ENCODE measurements at places on chromosomes 2 and 18.

DNA sequence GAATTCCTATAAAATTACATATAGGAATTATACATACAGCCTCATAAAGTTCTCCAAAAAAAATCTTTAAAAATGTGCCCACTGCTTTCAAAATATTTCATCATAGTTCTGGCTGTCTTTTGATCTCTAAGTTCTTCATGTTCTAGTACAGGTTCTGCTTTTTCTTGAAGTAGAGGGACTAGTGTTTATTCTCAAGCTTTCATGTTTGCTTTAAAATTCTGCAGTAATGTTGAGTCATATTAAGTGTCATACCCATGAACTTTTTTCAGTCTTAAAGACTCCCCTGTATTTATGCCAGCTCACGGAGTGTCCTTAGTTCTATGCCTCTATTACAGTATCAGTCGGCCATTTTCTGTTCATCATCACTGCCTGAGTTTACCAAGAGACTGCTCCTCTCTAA is 54.8 kb upstream of the CCDC141 start:
- no peak for DNase-seq

DNA sequence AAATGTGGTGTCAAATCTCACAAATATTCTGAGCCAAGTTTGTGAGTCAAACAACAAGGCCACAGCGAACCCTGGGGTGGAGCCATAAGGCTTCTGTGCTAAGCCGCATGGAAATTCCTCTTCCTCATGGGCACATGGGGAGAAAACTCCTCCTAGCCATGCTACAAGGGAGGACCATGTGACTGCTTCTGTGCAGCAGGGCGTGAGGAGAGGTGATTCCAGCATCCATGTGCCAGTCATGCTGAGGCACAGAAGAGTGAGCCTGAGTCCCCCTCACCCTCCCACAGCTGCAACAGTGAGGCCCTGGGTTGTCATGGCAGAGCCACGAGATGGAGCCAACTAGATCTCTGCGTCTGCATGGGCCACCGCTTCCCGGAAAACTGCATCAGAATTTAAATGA is 488.8 kb upstream of the RAB6C start:
- no peak for DNase-seq

DNA sequence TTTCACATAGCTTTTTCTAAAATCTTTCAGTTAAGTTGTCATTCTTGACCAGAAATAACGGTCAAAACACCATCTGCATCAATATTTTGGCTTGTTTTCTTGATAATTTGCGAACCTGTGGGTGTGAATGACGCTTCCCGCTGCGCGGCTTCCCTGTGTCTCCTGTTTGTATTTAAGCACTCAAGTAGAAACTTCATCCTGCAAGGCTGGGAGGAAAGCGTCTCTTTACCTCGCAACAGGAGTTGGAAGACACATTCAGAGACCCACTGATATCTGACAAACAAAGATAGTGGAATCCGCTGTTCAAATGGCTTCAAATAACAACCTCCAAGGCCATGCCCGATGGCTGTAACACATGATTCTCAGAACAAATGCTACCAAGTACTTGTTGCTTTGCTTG is 704.9 kb downstream of the DCDC2C start:
- no peak for DNase-seq

DNA sequence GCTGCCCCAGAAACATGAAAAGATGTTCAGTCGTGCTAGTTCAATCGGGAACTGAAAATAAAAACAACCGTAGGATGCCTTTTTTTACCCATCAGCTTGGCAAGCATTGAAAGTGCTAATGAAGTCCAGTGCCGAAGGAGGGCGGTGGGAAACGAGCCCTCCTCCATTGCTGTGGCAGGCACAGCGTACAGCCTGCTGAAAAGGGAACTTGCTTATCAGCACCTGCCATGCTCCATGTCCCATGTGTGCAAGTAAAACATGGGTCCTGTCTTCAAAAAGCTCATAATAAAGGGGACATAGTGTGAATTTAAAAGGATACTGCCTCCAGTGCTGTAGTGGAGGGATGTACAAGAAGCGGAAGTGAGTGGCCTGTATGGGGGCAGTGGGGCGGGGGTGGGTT is 82.4 kb downstream of the ARMC9 start:
- DNase-seq, result no peak

- no peak for DNase-seq
Observed at GRCh38 chr2:6893876-6894482, 16.4 kb downstream of the RSAD2 start.

DNA sequence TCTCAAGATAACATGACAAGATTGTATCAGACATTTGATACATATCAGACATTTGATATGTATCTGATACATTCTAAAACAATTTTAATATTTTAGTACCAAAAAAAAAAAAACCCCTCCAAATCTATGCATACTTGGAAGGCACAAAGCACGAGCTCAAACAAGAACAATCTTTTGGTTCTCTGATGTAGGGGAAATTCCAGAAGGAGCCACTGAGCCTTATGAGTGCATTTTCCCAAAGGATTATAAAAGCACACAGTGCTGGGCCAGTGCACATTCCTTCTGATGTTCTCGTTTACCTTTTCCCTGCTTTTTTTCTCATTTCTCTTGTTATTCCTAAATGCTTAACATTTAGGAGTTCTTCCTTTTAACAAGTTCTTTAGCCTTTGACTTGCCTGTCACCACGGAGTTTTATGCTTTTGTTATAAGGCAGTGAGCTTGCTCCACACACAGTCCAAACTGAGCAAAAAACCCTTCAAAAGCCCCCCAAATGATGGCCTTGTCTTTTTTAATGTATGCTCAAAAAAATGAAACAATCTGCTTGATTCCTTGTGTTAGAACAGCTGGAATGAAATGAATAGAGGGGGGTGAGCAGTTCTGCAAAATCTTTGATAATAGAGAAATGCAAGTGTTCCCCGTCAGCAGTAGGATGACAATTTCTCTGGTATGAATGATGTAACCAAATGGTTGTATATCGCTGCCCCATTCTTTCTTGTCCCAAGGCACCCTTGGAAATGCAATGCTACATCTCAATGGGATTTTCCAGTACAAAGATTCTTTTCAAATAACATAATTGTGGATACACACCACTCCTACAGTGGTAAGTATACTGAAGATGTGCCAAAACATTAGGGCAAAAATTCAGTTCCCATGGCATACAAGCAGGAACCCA is 597.2 kb upstream of the ZEB2 start:
- no peak for DNase-seq

DNA sequence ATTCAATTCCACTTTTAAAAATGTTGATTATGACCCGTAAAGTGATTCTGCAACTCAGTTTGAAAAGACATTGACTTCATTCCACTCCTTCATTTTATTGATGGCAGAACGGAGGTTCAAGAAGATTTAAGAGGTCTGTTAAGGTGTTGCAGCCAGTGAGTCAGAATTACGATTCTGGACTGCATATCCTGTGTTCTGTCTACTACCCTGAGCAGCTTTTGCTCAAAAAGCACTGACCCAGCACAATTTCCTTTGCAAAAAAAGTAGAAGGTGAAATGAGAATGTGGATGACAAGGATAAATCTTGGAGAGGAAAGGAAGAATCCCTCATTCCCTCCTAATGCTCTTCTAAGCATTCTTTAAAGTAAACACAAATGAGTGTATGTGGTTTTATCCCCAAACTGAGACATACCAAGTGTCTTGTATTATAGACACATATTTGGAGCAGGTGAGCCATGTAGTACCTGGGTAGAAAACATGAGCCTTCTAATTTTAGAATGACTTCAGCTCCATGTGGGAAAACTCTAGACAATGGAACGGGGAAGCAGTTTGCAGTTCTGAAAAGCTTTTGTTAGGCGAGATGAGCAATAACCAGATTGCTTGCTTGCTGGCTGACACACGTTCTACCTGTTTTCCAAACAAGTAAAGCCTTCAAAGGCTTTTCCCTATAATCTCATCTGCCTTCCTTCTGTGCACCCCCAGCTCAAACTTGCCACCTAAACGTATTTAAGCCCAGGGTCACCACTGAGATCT is 44.7 kb downstream of the TGFA start:
- no peak for DNase-seq

- no peak for DNase-seq
Observed at GRCh38 chr2:18077704-18078103, 199.2 kb downstream of the KCNS3 start.

DNA sequence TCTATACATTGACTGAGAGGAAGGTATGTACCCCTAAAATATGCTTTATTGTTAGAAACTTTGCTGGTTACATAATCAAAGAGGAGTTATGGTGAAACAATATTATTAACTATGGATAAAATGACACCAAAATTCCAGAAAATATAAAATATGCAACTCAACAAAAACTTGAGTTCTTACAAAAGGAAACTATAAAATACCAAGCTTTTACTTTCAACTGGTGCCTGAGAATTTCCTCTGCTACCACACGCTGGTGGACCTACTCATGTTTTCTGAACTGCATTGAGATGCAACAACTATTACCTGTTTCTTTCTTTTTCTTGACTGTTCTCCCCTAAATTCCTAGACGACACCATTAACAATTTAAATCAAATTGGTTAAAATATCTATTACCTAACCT is 8.2 kb upstream of the NFE2L2 start:
- DNase-seq, result no peak

GRCh38 chr2:176079285-176079830 is 4.4 kb downstream of the EVX2 start:
- DNase-seq, result no peak

DNA sequence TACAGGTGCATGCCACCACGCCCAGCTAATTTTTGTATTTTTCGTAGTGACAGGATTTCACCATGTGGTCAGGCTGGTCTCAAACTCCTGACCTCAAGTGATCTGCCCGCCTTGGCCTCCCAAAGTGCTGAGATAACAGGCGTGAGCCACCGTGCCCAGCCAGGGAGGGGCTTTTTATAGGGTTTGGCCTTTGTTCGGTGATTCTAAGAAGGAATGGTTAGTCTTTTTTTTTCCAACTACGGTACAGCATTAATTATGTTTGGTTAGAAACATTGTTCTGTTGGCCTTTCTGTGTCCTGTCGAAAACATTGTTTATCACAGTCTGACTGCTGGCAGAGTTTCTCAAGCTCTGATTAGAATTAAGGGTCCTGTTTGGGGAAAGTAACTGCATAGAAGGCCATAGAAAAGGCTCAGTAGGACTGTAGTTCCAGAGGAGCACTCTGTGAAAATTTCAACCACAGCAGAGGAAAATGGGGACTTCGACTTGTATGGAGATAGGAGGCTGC is 19.3 kb upstream of the SMCHD1 start:
- DNase-seq, result no peak

- DNase-seq, result no peak
Observed at GRCh38 chr18:13406736-13407135, 188.2 kb downstream of the LDLRAD4 start.

GRCh38 chr2:179265082-179265510 is 464 bp upstream of the SESTD1 start:
- no peak for DNase-seq

DNA sequence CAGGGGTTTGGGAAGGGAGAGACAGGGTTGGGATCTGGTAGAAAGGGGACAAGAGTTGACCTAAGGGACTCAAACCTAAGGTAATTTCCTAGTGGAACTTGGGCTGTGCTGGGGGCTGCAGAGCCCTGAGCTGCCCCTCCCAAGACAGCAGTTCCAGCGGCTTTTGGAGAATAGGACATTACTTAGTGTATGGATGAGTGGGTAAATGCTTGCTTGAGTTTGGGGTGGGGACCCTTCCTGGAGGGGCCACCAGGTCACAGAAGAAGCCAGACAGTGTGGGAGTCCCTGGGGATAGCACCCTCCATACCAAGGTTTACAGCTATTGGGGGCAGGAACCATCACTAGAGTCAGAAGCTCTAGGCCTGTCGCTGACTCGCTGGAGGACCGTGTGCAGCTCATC is 111.5 kb downstream of the CAPN13 start:
- DNase-seq, result no peak

GRCh38 chr18:55228191-55228590 is 268.9 kb upstream of the CCDC68 start:
- DNase-seq, result no peak

DNA sequence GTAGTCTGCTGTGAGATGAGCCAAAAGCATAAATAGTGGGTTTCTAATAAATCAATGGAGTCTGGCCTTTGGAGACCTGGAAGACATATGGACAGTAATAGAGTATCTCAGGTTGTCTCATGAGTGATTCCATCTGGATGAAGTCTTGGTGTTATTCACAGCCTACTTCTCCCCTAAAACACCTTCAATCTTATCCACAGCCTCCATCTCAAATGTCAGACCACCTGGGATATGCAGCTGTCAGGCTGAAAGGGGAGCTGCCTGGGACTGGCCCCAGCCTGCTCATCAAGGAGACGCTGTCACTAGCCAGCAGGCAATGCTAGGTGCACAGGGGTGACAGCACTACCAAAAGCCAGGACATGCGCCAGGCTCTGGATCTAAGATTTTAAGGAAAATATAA is 684.0 kb upstream of the ZEB2 start:
- no peak for DNase-seq

- DNase-seq, result no peak
Observed at GRCh38 chr2:86073225-86073624, 32.5 kb downstream of the POLR1A start.

GRCh38 chr2:179965291-179966258 is 41.5 kb downstream of the CWC22 start:
- DNase-seq, result no peak

DNA sequence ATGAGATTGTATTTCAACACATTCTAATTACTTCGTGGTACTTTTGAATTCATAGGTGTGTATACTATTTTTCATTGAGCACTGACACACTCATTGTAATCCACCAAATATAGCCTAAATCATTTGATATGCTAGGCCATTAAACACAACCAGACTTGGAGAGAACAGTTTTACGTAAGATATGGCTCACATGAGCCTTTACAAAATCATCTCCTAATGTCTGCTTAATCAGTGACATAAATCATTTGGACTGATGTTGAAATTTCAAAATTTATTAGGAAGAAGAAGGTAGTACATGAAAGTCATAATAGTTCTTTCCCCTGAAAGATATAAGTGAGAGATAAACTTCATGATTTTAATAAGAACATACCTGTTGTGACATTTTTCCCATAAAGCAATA is 550.2 kb upstream of the LINC00305 start:
- DNase-seq, result no peak

GRCh38 chr2:83253848-83254247 is 1205.2 kb downstream of the SUCLG1 start:
- DNase-seq, result no peak

- no peak for DNase-seq
Observed at GRCh38 chr2:63287956-63288355, 237.3 kb downstream of the OTX1 start.

GRCh38 chr18:25678221-25678620 is 326.3 kb upstream of the ZNF521 start:
- DNase-seq, result no peak

GRCh38 chr2:163716101-163716500 is 19.7 kb downstream of the FIGN start:
- DNase-seq, result no peak

GRCh38 chr2:234243871-234244565 is 193.5 kb downstream of the SPP2 start:
- DNase-seq, result no peak

All from T-helper 22 cell (primary cell).